Left renal pelvis (tissue), 4 donors: ENCODE measurements at places on chromosomes 5 and 9.

- no peak for DNase-seq
Measured at GRCh38 chr5:144467792-144468191, 297.1 kb downstream of the KCTD16 start.

- no peak for DNase-seq
Measured at GRCh38 chr9:121682926-121683515, 31.6 kb downstream of the DAB2IP start.

DNA sequence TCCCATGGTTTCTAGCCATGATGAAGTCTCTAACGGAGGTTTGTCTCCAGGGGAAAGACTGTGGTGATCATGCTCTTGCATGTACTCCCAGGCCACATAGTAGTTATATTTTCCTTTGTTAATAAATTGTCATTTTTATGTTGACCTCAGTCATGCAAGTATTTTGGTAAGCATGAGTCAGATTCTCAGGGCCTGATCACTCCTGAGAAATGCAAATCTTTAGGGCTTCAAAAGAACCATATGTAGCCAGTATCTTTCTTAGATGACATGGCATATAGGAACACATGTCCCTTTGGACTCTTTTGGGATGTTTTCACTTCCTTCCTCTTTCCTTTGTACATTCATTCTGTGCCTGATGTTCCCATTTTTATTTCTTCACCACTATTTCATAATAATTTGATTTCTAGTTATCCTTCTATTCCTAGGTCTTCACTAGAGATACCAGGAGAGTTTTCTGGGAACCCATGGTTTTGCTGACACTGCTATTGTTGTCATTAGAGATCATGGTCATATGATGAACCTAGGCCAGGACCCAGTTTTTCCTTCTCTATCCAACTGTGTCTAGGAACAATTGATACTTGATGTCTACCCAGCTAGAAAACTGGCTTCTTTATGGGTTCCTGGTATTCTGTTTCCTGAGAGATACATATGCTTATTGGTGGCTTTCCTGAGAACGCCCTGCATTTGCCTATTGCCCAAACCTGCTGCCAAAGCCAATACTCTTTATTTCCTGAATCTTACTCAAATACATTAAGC lies 248.1 kb upstream of the NREP start:
- DNase-seq = no peak

- DNase-seq = no peak
Measured at GRCh38 chr9:128389395-128390149, 18.4 kb downstream of the URM1 start.

DNA sequence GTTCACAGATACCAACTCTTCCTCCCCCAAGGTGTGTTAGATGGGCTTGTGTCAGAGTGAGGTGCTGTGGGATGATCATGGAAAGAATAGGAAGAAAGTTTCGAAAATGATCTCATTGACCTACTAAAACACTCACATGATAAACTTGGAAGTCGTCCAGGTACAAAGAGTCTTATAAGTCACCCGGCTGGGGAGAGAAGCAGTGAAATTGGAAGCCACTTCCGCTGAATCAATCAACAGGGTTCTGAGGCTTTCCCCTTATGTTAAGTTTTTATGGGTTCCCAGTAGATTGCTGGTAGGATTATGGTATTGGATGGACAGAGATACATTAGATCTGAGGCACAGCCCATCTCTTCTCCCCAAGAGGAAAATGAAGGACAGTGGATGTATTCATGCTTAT lies 218.8 kb upstream of the MSX2 start:
- DNase-seq = no peak

DNA sequence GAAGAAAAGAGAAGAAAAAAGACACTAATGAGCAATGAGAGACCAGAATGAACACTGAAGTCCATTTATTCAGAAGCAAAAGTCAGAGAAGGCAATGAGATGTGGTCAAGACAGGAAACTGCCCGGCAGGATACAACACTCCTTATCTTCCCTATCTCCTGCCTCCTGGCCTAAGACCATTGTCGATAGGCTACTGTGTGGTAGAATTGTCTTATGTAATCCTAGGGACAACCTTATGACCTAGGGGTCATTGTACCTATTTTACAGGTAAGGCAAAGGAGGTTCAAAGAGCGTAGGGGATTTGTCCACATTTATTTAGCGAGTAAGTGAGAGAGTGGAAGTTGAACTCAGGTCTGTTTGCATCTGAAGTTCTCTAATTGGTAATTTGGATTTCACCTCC lies 63.0 kb upstream of the PTPN3 start:
- DNase-seq = no peak

DNA sequence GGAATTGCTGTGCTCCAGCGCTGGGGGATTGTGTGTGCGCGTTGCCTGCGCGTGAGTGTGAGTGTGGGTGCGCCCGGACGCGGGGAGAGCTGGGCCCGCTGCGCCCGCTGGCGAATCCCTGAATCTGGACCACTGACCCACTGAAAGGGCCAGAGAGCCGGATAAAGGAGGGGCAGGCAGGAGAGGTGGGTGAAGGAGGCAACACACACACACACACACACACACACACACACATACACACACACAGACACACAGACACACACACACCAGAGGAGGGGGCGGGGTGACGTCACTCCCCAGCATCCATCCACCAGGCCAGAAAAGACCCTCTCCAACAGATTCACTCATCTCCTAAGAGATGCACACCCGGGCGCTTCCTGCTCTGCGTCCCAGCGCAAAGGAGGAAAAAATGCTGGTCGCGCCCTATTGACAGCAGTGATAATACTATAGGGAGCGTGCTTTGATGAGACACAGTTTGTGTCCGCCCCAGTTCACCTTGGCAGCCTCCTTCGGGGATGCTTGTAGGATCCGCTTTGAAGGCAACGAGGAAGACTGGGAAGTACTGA lies 1059.1 kb upstream of the DMAC1 start:
- no peak for DNase-seq

GRCh38 chr5:149152317-149152746 lies 11.0 kb downstream of the ABLIM3 start:
- no peak for DNase-seq

- no peak for DNase-seq
Measured at GRCh38 chr9:112179816-112180215, 4.7 kb upstream of the SUSD1 start.

DNA sequence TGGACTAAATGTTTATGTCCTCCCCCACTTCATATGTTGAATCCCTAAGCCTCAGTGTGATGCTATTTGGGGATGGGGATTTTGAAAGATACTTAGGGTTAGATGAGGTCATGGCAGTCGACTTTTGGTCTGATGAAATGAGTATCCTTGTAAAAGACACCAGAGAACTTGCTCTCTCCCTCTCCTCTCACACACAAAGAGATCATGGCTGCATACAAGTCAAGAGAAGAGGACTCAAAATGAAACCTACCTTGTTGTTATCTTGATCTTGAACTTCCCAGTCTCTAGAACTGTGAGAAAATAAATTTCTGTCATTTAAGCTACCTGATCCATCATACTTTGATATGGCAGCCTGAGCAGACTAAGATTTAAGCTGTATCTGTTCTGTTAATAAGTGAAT lies 144.0 kb upstream of the HAPLN1 start:
- no peak for DNase-seq
